ENCODE measurements at places on chromosomes 4 and X. TPM values are rescaled to one million over a fixed set of nuclear protein-coding genes. Genes with fewer than 3 reads are reported as not detected.
A peak's percentile ranks its signal among the peaks of the same experiment; 100 is the strongest.

COQ2 gene
- total RNA-seq = 13.3 TPM

DNA sequence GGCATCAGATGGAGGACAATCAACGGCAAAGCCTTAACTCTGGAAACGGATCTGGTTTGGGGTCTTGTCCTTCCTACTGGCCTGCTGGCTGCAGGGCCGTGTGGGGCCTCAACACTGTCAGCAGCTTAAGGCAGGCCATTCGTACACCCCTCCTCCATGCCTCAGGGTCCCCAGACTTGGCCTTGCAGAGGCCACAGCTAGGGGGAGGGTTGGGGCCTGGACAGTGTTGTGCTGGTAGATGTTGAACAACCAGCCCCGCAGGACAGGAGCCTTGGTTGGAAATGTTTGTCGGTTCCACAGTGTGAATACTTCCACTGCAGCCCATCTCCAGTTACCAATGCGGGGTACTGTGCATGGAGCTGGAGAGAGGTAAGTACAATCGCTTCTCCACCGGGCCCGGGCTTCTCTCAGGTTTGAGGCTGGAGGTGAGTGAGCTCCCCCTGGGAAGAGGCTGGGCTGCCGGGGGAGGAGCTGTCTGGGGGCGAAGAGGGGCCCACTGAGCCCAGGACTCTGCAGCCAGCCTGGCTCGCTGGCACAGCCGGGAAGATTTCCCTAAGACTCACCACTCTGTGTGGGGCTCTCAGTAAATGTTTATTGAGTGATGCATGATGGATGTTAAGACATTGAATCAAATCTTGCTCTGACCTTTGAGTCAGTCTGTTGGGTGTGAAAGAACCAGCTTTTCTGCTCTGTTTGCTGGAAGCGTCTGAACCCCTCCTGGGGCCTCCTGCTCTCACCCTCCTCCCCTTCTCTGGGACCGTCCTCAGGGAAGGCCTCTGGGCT is 19.7 kb upstream of the GPR78 start:
- no peak for DNase-seq

NAA15 gene
- total RNA-seq = 137 TPM

RHOXF2B gene
- total RNA-seq = not detected

FGF2 gene
- 0.73 TPM for total RNA-seq

FMR1NB gene
- total RNA-seq = not detected

GLRA3 gene
- not detected for total RNA-seq

- DNase-seq = no peak
Measured at GRCh38 chr4:168677063-168677462, 180.2 kb downstream of the PALLD start.

DNA sequence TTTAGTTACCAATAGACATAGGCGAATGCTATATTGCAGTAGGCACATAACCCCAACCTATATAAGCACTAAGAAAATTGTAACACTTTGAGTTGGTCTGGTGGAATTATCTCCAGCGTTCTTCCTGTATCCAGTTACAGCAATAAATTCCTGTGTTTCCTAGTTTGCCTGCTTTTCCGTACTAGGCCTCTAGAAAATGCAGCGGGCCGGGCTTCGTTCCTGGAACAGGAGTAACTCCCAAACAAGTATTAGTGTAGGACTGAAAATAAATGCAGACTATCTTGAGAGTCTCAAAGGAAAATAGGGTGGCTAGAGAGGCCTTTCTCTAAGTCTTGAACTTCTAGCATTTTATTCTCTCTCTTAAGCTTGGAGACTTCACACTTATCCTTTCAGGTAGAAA is 159.8 kb downstream of the OR13H1 start:
- DNase-seq = no peak

CLNK gene
- total RNA-seq = 0.11 TPM

ARHGAP24 gene
- total RNA-seq = 1.5 TPM

GRCh38 chr4:118351851-118352827 is 664 bp downstream of the PRSS12 start:
- peak; percentile 4 for DNase-seq

- DNase-seq = no peak
Measured at GRCh38 chr4:153785910-153786721, 2.8 kb downstream of the SFRP2 start.

- DNase-seq = no peak
Measured at GRCh38 chr4:23225564-23225963, 532.8 kb downstream of the GBA3 start.

KLHL4 gene
- 0.03 TPM for total RNA-seq

GRCh38 chr4:18134111-18134510 is 112.6 kb upstream of the LCORL start:
- no peak for DNase-seq

PCYT1B gene
- total RNA-seq = not detected

LONRF3 gene
- 5.8 TPM for total RNA-seq

GRCh38 chrX:151711787-151712186 is 4.0 kb upstream of the FATE1 start:
- DNase-seq = no peak

GRCh38 chr4:149279776-149280175 is 535.9 kb downstream of the IQCM start:
- DNase-seq = no peak

CLGN gene
- total RNA-seq = not detected

GRCh38 chr4:106835919-106836318 is 200.2 kb downstream of the DKK2 start:
- DNase-seq = no peak

DNA sequence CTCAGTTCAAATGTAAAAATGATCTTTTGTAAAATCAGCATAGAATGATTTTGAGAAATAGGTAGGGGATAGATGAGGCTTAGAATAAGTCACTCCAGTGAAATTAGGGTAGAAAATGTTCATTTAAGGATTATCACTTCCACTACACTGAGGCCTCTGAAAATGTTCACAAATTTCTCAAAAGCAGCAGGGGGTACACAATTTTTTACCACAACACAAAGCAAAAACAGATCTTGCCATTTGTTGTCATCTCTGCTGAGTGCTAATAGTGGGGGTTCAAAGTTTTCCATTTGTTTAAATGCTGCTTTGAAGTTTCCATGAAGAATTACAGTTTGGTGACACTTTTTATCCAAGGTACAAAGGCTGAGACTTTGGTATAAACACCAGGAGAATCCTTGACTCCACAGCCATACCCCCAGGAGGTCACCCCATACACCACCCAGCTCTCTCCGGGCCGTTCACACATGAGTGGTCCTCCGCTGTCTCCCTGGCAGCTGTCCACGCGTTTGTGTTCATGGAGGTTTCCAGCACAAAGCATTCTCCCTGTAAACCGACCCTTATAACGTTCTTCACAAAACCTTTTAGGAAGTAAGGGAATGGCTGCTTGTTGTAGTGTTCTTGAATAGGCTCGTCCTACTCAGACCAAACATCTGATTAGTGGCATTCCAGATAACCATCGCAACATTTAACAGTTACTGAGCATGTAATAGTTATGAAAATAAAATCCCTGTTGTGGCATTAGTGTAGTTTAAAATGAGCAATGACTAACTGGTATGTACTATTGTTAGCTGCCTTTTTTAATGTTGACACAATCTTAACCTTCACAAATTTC is 71.0 kb downstream of the PRSS12 start:
- DNase-seq = no peak

PHKA1 gene
- 9.3 TPM for total RNA-seq

EXOC1 gene
- total RNA-seq = 16.2 TPM

DNA sequence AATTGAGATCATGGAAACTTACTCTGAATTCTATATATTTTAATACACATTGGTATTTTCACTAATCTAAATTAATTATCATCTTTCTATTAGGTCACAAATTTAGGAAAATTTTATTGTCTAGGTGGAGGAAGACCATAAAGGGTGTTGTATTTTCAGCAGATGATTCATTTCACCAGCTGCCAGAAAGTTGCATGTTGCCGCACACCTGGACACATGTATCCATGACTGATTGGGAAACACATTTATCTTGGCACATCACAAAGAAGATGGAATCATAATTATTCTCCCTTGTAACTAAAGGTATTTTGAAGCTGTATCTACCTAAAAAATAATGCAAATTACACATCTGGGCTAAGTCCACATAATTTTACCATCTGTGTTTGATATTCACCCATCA is 33.1 kb downstream of the SLC7A11 start:
- DNase-seq = no peak

GRCh38 chr4:106142616-106143127 is 173.3 kb downstream of the TBCK start:
- no peak for DNase-seq

GRCh38 chrX:108732630-108733321 is 3.6 kb downstream of the IRS4 start:
- DNase-seq = no peak

DNA sequence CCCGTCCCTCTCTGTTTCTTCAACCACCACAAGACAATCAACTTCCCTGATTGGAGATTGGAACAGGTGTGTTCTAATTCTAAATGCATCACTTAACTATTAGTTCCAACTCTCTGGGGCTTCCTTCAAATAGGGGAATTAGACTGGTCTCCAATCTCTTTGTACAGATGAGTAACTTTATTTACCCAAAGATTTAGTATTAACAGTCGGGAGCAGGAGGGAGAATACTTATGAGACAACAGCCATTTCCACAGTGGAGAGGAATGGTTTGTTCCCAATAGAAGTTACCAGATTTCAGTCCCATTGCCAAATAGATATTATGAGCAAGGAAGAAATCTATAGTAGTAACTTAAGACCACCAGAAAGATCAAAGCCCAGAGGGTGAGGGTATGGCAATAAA is 46.2 kb downstream of the CASK start:
- DNase-seq = no peak

SPANXA1 gene
- total RNA-seq = not detected

GRCh38 chr4:163748449-163748848 is 254.0 kb downstream of the TMA16 start:
- no peak for DNase-seq

SOX3 gene
- total RNA-seq = not detected

DNA sequence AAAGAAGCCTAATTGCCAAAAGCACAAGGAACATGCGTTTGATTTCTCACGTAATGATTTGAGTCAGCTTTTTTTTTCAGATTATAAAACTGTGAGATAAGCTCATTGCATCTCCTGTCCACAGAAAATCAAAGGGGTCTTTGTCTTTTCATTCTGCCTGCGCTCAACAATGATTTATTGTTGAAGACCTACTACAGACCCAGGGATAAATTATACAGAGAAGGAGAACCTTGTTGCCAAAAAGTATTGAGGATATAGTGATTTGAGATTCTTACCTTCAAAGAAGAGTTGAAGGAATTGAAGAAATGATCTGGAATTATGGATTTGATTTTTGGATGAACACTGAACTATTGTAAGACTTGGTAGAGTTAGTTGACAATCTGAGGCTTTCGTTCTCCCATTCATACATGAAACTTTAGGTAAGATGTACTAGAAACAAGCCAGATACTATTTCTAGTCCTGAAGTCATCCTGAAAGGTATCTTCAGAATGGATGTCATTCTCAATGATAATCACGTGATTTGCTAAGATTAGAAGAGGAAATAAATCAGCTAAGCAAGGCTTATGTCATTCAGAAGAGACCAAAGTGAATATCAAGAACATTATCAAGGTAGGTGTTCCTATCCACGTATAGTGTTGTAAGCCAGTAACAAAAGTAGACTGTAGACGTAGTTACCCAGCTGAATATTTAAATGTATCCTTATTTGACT is 71.1 kb upstream of the SCOC start:
- DNase-seq = no peak

OPN1MW3 gene
- not detected for total RNA-seq

GRCh38 chr4:124757126-124757525 is 44.6 kb upstream of the ANKRD50 start:
- DNase-seq = no peak

GRCh38 chr4:1285790-1286553 is 3.7 kb upstream of the MAEA start:
- no peak for DNase-seq

Data from activated T-cell treated with anti-CD3 and anti-CD28 coated beads, Interleukin-2, amount 50 U/mL, for 4 hours (primary cell).